CD4-positive, alpha-beta T cell treated with Interleukin-6 at 100 ng/mL for 8 hours (primary cell): ENCODE measurements at places on chromosomes 3 and 15.

GRCh38 chr3:31291818-31292217 is 240.9 kb upstream of the STT3B start:
- no peak for DNase-seq

DNA sequence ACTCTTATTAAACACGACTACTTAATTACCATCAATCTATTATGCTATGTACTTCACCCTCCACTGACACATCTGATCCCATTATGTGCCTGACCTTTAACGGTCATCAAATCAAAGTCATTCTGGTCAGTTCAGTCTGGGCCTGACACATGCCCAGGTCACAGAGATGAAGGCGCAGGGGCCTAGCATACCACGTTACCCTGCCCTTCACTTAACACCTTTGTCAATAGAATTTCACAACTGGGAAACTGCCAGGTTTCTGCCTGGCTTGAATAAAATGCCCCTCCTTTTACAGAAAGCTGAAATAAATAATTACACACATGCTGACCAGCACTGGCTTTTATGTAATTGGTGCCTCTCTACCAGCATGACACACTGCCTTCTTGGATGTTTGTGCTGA is 39.5 kb downstream of the MECOM start:
- DNase-seq, result no peak

DNA sequence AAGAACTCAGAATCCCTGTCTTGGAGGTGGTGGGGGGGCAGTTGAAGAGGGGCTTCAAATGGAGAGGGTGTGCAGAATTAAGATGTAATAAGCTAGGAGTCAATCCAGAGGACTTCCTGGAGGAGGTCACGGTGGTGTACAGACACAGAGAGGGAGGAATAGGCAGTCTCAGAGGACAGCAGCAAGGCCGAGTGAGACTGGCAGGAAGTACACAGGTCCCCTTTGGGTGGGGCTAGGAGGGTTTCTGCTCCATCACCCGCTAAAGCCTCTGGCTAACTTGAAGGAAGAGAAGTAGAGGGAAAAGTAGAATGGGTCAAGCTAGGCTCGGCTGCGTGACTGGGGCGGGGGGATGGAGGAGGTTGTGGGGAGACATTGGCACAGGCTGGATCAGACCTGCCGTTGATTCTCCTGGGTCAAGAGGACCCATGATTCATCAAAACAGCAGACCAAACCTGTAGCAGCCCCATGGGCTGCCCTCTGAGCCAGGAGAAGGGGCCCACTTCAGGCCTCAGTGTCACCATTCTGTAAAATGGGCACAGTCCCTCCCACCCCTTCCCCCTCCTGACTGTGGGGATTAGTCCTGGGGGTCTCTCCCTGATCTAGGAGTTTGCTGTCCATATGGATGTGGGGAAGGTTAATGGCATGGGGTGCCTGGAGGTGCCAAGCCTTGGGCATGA is 16.9 kb downstream of the CSPG4 start:
- no peak for DNase-seq

GRCh38 chr15:86810329-86810728 is 730.7 kb downstream of the AGBL1 start:
- no peak for DNase-seq

DNA sequence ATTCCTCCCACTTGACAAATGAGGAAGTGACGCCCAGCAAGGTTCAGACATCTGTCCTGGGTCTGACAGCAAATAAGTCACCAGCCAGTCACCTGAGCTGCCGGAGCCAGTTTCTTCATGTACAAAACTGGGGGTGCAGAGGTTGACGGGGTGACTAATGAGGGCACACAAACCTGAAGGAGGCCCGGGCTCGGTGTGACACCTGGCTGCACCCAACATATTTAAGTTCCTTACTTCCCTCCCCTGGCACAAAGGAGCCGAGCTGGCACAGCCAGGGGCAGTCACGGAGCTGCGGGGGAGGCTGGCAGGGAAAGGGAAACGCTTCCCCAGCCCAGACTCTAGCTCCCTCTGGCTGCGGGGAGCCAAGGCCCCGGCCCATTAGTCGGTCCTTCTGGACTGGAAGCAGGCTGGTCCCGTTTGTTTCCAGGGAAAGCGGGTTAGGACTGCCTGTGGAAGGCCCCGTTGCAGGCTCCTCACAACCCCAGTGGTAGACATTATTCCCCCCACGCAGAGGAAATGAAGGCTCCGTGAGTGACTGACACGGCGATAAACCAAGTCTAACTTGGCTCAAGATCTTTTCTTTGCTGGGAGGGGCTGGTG is 2.3 kb downstream of the FBXL22 start:
- DNase-seq, result no peak

DNA sequence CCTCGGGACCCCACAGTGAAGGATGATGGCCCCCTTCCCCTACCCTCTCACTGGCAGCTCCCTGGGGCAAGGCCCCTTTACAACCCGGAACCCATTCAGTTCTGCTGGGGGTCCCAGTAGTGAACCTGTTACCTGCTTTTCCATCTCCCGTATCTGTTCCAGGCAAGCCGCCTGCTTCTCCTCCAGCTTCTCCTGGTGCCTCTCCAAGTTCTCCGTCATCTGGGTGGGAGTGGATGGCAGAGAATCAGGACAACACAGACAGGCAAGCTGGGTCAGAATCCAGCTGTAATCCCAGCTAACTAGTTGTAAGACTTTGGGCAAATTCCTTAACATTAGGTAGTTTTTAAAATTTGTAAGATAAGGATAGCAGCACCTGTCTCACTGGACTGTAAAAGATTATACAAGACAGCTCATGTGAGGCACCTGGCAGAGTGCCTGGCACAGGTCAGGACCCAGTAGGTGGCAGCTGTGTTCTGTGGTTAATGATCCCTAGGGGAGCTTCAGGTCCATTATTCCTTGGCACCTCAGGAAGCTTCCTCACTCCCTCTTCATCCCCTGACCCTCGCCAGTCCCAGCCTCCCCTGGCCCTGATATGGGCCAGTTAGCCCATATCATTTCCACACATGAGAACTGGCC is 6.4 kb upstream of the ANKRD63 start:
- no peak for DNase-seq

DNA sequence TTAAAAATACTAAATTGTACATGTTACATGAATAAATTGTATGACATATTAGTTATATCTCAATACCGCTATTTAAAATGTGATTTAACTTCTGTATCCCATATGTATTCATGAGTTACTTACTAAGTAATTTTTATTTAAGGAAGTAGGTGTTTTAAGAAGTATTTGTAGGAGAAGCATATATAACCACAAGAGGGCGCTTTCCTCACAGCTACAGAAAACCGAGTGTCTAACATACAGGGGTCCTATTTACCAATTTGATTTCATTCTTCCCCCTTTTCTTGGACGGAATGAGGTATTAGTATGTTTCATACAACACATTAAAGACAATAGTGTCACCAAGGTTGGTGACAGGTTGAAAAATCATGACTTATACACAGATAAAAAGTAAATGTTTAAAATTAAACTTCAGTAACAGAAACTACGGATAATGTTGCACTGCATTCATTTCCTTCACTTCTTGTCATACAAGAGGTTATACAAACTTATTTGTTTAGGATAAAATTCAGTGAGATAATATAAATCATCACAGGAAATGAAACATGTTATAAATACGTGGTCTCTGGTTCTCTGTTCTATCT is 253.6 kb downstream of the MAGI1 start:
- DNase-seq, result no peak

DNA sequence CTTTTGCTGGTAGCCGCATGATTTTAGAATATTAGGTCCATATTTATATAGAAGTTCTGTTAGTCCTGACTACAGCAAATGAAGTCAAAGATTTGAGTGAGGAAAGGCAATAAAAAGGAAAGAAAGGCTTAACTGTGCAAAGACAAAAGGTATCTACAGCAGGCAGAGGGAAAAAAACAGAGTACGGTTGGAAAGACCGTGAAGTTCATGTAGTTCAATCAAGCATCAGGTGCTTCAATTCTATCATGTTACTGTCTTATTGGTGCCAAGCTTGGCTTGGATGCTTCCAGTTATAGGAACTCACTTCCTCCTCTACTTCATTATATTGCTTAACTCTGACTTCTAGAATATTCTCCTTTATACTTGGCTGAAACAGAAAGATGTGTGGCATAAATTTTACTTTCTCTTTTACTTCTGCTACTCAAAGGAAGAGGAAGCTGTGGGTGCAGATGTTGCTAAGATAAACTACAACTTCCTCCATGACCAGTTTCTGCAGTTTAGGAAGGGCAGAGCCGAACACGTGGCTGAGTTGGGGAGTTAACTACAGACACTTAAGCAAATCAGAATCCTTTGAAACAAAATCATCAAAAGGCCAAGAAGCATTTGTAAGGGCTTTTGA is 72.6 kb upstream of the ZBED2 start:
- DNase-seq, result peak; percentile 86

- DNase-seq, result no peak
Observed at GRCh38 chr3:63706321-63707085, 54.0 kb downstream of the SNTN start.

DNA sequence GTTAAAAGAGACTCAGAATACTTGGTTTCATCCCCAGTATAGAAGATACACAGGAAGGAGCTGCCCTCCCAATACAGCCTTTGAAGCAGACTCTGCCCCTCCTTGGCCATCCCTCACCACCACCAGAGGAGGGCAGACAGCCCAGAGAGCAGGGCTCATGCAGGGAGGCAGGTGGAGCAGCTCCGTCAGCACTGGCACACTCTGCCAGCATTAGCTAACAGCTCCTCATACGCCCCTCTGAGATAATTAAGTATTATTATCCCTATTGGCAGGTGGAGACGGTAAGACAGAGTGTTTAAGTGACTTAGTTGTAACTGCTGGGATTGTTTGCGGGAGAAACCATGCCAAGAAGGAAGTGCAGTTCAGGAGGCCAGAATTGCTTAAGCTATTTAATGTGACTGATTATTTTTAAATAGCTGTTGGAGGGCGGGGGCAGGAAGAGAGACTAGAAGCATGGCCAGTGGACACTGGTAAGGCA is 434.0 kb downstream of the EPHB1 start:
- DNase-seq, result no peak

DNA sequence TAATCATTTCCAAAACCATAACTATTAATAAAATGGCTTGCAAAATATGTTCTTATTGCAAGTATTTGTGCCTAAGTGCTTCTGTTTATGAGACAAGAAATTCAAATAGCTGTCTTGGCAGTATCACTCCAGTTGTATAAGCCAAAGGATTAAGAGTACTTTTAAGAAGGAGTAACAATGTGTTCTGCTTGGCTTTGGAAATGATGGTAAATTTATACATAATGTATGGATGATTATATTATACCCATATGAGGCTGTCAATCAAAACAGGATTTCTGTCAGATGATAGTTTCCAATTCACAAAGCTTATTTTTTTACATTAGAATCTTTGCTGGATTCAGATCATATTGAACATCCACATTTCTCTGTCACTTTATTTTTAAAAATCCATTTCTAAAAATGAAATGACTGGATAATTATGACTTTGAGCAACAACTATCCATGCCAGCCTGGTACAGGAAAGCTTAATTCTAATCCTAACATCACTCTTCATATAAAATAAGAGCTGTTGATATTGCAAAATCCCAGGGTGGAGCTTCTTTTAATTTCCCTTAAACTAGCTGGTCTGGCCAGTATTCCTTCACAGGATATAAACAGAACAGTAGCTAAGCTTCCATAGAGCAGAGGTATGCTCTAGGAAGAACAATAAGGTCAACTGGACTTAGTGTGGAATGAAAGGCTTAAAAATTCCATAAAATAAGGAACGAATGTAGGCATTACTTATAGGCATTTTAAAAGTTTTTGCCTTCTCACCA is 30.0 kb upstream of the ZNF280D start:
- no peak for DNase-seq

GRCh38 chr3:5731100-5731499 is 543.6 kb downstream of the EDEM1 start:
- DNase-seq, result no peak

DNA sequence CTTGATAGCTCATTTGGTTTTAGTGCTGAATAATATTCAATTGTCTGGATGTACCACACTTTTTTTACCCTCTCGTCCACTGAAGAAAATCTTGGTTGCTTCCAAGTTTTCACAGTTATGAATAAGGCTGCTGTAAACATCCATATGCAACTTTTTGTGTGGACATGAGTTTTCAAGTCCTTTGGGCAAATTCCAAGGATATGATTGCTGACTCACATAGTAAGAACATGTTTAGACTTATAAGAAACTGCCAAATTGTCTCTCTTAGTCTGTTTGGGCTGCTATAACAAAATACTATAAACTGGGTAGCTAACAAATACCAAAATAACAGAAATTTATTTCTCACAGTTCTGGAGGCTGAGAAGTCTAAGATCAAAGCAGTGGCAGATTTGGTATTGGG is 59.5 kb upstream of the TNFSF10 start:
- DNase-seq, result no peak

GRCh38 chr15:94026458-94027304 is 204.7 kb upstream of the MCTP2 start:
- DNase-seq, result no peak

DNA sequence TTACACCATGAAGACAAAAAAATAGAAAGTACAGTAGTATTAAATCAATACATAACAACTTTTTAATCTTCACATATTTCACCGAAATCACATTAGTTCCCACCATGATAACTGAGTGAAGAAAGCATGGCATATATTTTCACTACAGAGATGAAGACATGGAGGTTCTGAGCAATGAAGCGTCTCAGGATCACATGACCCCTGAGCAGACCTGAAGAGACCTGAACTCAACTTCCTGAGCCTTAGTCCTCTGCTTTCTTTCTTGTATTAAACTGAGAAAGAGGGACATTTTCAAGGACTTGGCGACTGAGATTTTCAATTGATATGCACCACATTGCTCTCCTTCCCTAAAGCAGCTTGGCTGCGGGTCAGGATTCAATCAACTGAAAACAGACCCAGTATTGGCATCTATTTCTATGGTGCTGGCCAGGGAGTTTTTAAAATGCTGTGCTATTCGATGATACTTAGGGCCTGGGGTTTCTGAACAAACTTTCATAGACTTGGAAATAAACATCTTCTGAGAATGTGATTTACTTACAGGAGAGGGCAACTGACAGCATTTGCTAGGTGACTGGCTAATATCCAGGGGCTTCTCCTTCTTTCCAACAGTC is 165.1 kb downstream of the LSAMP start:
- no peak for DNase-seq

DNA sequence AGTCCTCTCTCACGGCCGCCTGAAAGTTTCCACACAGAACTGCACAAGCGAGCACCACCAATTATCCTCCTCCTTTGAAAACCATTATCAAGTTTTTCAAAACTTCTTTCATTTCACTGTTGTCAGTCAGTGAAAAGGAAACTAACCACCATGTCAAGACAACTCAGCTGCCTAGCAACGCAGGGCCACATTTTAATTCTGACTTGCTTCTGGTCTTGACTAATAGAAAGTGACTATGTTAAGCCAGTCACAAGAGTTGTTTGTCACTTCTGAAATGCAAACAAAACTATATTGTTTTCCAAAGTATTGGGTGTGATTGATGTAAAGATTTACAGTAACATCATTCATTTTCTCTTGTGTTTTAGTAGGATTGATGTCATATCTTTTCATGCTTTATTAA is 612.8 kb upstream of the AGTR1 start:
- DNase-seq, result no peak

GRCh38 chr3:179772297-179772696 is 119.5 kb downstream of the USP13 start:
- DNase-seq, result no peak

- DNase-seq, result no peak
Observed at GRCh38 chr3:12437861-12438260, 46.4 kb upstream of the TSEN2 start.

- DNase-seq, result no peak
Observed at GRCh38 chr3:171204942-171205341, 178.4 kb upstream of the SLC2A2 start.

GRCh38 chr15:59887211-59887610 is 116.9 kb upstream of the FOXB1 start:
- no peak for DNase-seq

GRCh38 chr15:68464448-68465090 is 32.6 kb upstream of the ITGA11 start:
- DNase-seq, result no peak
